Pancreas (tissue), 10 donors: ENCODE measurements at places on chromosomes 2 and 18.

- DNase-seq: no peak
These were observed 58.7 kb upstream of the SP3 start for GRCh38 chr2:174023591-174024523.

GRCh38 chr18:78430131-78430758 is 549.4 kb upstream of the SALL3 start:
- no peak for DNase-seq

- DNase-seq: no peak
These were observed 1.3 kb upstream of the UBE2E3 start for GRCh38 chr2:180978903-180979748.

DNA sequence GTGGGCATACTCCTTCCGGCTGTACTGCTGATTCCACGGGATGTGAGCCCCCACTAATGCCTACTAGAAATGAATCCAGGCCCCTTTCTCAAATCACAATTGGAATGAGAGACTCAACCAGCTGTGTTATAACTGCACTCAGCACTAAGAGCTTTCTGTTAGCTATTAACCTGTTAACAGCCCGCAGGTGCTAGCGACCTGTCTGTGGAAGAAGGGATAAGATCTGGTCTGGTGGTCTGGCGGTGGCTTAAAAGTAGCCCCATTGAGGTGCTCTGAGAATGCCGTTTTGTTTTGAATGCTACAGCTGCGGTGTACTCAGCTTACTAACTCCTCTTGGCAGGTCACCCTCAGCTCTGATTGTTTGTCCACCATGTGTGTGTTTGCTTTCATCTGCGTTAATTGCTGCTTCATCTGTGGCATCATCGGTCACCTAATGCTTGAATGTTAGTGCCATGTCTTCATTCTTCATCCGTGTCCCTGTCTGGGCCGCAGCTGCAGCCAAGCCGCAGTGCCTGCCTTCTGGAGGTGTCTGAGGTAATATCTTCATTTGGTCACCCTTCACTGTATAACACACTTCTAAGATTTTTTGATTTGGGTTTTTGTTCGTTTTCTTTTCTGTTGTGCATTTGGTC is 16.3 kb downstream of the RAB12 start:
- no peak for DNase-seq

- no peak for DNase-seq
These were observed 36.1 kb upstream of the ACYP2 start for GRCh38 chr2:54079331-54079730.

- DNase-seq: no peak
These were observed 130.6 kb upstream of the HAAO start for GRCh38 chr2:42922790-42923579.
